Cerebellar nuclear complex (tissue), 1 donor: ENCODE measurements at places on chromosomes 4 and X.

DNA sequence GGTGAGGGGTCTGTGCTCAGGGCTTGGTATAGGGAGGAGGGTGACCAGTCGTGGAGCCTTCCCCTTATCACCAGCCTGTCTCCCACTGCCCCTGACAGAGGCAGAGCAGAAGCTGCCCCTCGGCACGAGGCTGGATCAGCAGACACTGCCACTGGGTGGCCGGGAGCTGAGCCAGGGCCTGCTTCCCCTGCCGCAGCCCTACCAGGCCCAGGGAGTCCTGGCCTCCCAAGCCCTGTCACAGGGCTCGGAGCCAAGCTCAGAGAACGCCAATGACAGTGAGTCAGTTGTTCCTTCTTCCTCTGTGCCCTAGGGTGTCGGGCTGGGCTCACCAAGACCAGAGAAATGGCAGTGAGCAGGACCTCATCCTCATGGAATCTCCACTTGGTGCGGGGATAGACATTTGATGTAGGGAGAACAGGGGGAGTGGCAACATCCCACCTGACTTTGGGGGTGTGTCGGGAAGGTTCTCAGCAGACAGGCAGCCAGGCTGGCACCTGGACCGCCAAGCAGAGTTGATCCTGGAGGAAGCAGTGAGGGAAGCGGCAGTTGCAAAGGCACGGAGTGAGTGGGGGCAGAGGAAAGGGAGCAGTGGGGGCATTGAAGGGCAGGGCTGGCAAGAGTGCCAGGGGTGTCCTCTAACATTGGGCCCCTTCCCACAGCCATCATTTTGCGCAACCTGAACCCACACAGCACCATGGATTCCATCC is 14.3 kb upstream of the UBA1 start:
- no peak for DNase-seq

DNA sequence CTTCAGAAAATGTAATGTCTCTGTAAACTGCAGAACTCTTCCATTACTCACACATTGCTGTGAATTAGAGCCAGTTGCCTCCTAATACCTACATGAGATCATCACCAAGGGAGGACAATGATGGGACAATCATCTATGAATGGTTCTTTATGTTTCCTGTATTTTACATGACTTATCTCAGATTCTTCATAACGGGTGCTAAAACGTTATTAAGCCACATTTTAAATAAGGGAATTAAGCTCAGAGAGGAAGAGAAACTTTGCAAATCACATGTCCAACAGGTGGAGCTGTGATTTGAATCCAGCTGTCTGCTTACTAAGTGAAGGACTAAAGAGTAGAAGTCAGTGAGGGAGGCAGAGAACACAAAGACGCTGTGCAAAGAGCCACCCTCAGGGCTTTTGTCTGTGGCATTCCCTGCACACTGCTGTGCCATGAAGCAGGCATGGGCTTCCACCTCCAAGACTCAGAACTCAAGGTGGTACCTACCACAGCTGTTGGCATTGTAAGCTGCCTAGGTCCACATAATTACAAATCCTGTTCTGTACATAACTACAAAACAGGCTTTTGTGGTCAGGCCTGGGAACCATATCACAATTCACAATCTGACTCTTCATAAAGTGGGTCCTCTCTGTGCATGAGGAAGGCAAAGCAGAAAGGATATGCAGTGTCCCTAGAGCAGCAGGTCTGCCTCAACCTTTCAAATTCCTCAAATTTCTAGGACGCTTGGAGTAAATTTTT is 12.8 kb downstream of the TBC1D9 start:
- DNase-seq: no peak

GRCh38 chr4:13193662-13194061 is 290.5 kb downstream of the RAB28 start:
- DNase-seq: no peak

DNA sequence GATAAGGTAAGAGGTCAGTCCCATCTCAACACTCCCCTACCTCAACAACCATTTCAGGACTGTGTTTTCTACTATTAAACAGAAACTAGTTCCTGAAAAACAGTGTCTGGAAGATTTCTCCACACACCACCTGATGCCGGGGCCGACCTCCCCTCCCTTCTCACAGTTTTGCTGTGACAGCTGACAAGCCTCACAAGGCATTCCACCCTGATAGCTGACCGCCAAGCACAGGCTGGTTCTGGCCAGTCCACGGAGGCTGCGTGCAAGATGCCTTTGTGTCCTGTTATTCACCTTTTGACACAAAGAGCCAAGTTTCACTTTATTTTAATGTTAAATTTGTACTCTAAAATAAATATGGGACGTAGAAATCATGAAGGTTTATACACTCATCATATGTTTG is 758.6 kb downstream of the PDHA2 start:
- no peak for DNase-seq

DNA sequence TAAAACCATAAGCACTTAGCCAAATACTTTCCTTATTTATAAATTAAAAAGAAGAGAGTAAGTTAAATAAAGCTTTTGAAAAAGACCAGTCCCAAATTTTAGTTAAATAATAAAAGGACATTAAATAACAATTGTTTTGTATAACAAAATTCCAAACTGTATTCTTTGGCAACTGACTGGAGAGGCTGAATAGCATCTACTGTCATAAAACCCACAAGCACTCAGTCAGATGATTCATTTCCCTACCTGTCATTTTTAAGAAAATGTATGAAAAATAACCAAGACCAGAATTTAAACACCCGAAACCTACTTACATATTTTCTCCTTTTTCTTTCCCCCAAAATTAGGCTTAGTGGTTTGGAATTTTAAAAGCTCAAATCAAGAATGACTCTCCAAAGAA is 32.5 kb upstream of the SMIM10L2A start:
- DNase-seq: no peak

GRCh38 chrX:36581030-36581429 is 427.1 kb upstream of the FAM47C start:
- no peak for DNase-seq

DNA sequence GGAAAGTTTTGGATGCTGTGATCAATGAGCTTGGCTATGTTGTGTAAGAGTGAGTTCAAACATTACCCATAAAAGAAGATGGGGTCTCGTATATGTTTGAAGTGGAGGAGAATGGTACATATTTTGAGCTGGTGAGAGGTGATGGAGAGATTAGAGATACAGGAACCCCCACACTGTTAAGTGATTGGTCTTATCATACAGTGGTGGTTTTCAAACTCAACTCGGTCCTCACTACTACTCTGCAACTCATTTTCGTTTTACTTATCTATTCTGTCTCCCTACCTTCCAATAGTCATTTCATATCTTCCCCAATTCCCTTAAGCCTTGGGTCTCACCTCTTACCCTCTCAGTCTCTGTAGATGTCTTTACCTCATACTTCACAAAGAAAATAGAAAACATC is 16.4 kb upstream of the TNIP3 start:
- DNase-seq: no peak

- DNase-seq: no peak
Measured at GRCh38 chrX:123943074-123943473, 18.4 kb upstream of the STAG2 start.

GRCh38 chr4:174983128-174983750 is 65.1 kb downstream of the ADAM29 start:
- DNase-seq: no peak

DNA sequence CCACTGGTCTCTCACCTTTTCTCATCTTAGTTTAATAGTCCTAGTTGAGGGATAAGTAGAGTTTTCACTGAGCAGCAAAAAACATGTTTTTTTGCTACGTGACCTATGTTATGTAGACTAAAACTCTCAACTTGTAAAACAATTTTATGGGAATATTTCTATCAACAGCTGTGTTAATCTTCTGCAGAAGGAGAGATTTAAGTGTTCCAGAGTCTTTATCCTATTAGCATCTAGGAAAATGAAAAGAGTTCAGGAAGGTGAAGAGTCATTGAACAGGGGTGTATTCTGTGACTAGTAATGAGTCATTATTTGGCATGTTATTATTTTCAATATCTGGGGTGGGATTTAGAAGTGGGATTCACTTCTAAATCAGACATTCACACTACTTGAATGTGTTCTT is 41.9 kb downstream of the RRAGB start:
- no peak for DNase-seq

- DNase-seq: no peak
Measured at GRCh38 chr4:122733787-122734120, 1.2 kb downstream of the BBS12 start.

DNA sequence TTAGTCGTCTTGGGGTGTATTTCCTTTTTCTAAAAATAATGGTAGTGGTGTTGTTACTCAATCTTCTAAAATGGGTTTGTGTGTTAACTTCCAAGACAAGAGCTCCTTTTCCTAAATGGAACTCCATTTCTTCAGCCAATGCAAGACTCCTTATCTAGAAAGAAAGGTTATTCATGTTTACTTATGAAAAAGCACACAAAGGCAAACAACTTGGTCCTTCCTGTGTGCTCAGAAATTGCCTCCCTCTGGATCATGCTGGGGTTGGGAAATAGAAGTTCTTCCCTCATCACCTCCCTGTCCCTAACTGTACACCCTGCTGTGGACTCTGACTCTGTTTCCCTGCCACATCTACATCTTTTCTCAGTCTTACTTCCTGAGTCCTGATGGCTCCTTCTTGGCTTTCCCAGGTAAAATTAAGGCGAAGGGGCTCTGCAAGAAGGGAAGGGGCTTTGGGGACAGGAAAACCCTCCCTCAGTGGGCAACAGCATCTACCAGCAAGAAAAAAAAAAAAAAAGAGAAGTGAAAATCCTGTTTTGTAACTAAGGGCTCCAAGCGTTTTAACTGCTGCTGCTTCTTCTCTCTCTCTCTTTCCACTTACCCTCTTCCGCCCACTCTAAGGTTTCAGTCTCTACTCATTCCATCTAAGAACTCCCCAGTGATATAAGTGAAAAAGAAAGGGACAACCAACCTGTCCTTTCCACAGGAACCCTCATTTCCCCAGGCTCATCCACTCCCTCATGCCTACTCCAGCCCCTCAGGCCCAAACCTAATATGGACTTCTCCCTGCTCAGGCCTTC is 19.8 kb upstream of the TASL start:
- no peak for DNase-seq
